ENCODE measurements at places on chromosomes 12 and 14. TPM values are rescaled to one million over a fixed set of nuclear protein-coding genes. Genes with fewer than 3 reads are reported as not detected.

OTX2 gene
- total RNA-seq: not detected

RPS6KL1 gene
- total RNA-seq: 0.72 TPM

CABP1 gene
- total RNA-seq: 0.83 TPM

TBX3 gene
- total RNA-seq: 18.6 TPM

TRAF3 gene
- total RNA-seq: 25.3 TPM

PUS1 gene
- 11.4 TPM for total RNA-seq

GALNT8 gene
- total RNA-seq: not detected

JAG2 gene
- 0.18 TPM for total RNA-seq

All from IMR-90 (cell line).